ENCODE measurements at places on chromosomes 2 and 18. TPM values are rescaled to one million over a fixed set of nuclear protein-coding genes. Genes with fewer than 3 reads are reported as not detected.
A peak's percentile ranks its signal among the peaks of the same experiment; 100 is the strongest.

GRCh38 chr2:237473878-237474441 is 13.1 kb upstream of the MLPH start:
- no peak for DNase-seq

DNA sequence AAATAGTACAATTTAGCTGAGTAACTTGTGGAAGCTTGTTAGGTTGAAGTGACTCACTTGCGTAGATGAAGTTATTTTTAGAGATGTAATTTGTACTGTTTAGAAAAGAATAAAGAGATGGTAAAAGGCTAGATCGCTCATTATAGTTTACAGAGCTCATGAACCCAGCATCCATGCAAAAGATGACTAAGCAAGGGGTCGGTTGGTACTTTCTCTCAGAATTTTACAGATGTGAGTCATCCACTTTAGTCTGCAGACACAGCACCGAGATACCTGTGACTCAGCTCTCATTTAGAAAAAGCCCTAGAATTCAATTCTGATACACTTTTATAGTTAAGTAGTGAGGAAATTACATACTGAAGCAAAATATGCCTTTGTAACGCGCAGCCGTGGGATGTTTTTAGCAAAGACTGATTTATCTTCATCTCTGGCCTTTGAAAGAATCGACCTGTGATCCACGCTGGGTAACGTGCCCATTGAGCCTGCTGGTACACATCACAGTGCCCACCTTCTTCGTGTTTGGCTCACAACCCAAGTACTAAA is 116.5 kb upstream of the FOSL2 start:
- DNase-seq: no peak

- peak; percentile 59 for DNase-seq
These were observed at the start of gene EPB41L3 for GRCh38 chr18:5543773-5544389. TSS of gene EPB41L3 (minus strand) at chr18:5543997. CDS start at chr18:5489183, 54,814 bp downstream.

GRCh38 chr2:48728295-48728694 is 27.2 kb downstream of the LHCGR start:
- no peak for DNase-seq

GRCh38 chr2:111159641-111160040 is 38.9 kb downstream of the BCL2L11 start:
- DNase-seq: no peak

GRCh38 chr2:173054466-173054865 is 21.2 kb upstream of the MAP3K20 start:
- no peak for DNase-seq

- DNase-seq: no peak
These were observed 159.7 kb upstream of the FBXO11 start for GRCh38 chr2:48066000-48066399.

DNA sequence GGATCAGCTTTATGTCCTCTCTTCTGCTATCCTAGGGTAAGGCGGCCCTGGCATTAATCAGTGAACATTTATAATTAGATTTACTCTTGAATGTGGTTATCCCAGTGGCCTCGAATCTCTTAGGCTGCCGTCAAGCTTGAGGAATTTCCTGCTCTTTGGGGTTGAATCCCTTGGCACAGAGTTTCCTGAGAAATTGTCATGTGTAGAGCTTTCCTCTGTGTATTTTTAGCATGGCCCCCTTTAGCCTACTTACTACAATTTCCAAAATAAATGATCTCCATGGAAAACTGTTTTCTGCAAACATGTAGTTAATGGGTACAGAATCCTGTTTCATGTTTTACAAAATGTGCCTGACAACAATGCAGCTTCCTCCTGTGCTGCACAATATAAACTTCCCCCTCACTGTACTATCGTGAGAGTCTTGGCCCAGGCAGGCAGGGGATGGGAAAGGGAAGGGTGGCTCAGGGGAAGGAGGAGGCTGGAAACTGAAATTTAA is 18.1 kb downstream of the NCAPH start:
- no peak for DNase-seq

- DNase-seq: no peak
These were observed 3.9 kb upstream of the TMEM163 start for GRCh38 chr2:134722728-134723127.

- no peak for DNase-seq
These were observed 67.8 kb upstream of the LMAN1 start for GRCh38 chr18:59426855-59427254.

The VSNL1 gene
- polyA plus RNA-seq: 2.3 TPM

The EVA1A gene
- not detected for polyA plus RNA-seq

The DRC1 gene
- 0.74 TPM for polyA plus RNA-seq
